ENCODE measurements at places on chromosomes 1 and 21. TPM values are rescaled to one million over a fixed set of nuclear protein-coding genes. Genes with fewer than 3 reads are reported as not detected.

DNA sequence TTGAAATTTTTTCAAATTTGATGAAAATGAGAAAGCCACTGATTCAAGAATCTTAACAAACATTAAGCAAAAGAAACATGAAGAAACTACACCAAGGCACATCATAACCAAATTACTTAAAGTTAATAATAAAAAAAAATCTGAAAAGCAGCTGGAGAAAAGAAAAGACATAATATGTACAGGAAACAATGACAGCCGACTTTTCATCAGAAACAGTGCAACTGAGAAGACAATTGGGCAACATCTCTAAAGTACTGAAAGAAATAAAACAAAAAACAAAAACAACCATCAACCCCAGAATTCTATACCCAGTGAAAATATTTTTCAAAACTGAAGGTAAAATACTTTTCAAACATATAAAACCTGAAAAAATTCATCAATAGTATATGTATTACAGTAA lies 73.8 kb upstream of the DMRTA2 start:
- DNase-seq = no peak

GRCh38 chr1:178031856-178032320 lies 62.0 kb upstream of the RASAL2 start:
- peak; percentile 95 for DNase-seq

DNA sequence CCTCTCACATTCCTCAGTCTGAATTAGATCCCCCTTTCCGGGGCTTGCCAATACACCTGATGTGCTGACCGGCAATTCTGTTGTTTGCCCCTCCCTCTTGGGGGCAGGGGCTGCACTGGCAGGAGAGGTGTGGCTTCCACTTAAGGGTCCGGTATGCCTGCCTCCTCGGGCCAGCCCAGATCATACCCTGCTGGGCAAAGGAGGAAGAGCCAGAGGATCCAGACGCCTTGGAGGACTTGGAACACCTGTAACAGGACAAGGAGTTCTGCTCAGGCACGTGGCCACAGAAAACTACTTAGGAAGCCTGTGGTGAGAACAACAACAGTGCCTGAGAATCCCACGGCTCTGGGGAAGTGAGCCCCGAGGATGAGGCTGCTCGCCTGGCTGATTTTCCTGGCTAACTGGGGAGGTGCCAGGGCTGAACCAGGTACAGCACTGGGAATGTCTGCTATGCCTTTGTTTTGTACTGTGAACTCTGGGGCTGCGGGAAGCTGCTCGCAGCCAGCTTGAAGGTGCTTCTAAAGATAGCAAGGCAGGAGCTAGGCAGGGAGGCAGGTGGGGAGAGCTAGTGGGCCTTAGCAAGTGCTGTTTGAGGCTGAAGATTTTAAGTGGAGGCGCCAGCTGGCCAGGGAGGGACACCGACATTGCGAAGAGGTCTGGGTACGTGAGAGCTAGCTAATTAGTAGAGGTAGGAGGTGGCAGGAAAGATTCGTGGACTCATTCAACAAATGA lies at the start of gene SMPDL3B:
SMPDL3B (plus strand) TSS at position 183 of the 732 bp plus-strand sequence; CDS start at position 367, 184 bp downstream.
- DNase-seq = no peak

- DNase-seq = no peak
Measured at GRCh38 chr1:16433030-16433429, 4.2 kb downstream of the SPATA21 start.

DNA sequence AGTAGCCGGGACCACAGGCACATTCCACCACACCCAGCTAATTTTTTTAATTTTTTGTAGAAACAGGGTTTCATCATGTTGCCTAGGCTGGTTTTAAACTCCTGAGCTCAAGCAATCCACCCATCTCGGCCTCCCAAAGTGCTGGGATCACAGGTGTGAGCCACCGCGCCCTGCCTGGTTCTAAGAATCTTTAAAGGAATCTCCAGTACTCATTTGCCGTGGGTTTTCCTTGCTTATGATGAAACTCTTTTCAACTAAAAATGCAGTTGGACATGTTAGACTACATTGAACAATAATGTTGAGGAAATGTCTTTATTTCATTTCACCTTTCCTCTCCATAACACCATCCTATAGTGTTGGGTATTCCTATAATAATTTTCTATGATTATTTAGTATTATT lies 121.6 kb downstream of the ZNF281 start:
- no peak for DNase-seq

DNA sequence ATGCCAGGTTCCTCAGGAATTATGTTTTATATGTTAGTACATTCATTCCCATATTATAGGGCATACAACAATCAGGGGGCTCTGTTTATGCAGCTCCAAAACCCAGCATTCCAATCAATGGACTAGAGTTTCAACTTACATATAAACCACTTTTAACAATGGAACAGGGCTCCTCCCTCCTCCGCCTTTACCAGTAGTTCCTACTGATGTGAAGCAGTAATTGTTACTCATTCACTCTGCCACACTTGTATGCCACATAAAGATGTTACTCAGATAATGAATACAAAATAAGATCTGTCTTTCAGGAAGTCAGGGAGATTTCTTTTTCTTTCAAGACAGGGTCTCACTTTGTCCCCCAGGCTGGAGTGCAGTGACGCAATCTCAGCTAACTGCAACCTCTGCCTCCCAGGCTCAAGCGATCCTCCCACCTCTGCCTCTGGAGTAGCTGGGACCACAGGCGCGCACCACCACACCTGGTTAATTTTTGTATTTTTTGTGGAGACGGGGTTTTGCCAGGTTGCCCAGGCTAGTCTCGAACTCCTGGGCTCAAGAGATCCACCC lies 17.1 kb downstream of the ZNF281 start:
- no peak for DNase-seq

RPTN gene
- total RNA-seq = not detected

TCHHL1 gene
- total RNA-seq = not detected
